ENCODE measurements at places on chromosomes 4 and X.

- DNase-seq = no peak
Observed at GRCh38 chr4:82842593-82842992, 44.0 kb upstream of the SCD5 start.

DNA sequence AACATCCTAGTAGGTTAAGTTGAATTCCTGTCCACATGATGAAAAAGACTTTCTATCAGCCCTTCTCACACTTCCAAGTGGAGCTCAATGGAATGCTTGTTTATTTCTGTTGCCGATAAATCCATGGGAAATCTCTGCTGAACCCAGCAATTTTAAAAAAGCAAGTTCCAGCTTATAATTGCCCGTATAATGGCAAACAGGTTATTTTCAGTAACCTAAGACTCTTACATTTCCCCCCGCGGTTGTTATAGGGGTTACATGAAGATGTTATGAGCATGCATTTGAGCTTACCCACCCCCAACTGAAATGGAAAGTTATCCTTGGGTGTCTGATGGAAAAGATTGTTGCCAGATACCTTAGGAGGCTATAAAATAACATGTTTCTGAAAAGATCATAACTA, 136.2 kb downstream of the PALLD start:
- no peak for DNase-seq

- no peak for DNase-seq
Observed at GRCh38 chrX:24574743-24575142, 72.4 kb downstream of the PCYT1B start.

DNA sequence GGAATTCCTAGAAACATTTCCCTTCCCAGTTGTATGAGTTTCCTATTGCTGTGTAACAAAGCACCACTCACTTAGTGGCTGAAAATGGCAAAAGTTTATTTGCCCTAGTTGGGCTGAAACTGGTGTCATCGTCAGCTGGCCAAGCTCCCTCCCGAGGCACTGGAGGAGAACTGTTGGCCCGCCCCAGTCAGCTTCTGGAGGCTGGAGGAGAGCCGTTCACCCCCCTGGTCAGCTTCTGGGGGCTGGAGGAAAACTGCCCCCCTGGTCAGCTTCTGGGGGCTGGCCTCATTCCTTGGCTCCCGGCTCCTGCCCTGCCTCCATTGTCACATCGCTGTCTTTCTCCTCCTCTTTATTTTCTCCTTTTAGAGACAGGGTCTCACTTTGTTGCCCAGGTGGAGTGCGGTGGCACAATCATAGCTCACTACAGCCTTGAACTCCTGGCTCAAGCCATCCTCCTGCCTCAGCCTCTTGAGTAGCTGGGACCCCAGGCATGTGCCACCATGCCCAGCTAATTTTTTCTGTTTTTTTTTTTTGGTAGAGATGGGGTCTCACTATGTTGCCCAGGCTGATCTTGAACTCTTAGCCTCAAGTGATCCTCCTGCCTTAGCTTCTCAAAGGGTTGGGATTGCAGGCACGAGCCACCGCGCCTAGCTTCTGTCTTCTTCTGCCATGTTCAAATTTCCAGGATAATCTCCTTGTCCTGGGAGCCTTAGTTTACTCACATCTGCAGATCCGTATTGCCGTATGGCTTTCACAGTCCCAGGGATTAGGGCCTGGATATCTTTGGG, 3.2 kb downstream of the RGS12 start:
- DNase-seq = no peak

- no peak for DNase-seq
Observed at GRCh38 chrX:63275127-63275526, 76.0 kb downstream of the SPIN4 start.

- DNase-seq = no peak
Observed at GRCh38 chr4:36211084-36211483, 33.2 kb downstream of the ARAP2 start.

DNA sequence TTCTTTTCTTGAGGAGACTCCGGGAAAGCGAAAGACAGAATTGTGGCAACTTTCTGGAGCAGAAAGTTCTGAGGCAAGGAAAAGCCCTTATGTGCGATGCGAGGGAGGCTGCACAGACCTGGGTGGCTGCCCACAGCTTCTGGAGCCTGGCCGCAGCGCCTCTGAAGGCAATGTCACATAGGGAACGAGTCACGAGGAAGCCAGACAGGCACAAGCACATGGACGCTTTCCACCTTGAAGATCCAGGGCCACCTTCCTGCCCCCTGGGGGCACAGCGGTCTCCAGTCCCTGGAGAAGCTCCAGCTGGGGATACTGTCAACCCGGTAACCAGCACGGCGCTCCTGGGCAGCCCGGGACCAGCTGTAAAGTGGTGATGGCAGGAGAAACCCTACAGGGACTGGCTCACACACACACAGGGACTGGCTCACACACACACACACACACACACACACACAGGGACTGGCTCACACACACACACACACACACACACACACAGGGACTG, 69.8 kb downstream of the MTNR1A start:
- DNase-seq = peak; percentile 6

DNA sequence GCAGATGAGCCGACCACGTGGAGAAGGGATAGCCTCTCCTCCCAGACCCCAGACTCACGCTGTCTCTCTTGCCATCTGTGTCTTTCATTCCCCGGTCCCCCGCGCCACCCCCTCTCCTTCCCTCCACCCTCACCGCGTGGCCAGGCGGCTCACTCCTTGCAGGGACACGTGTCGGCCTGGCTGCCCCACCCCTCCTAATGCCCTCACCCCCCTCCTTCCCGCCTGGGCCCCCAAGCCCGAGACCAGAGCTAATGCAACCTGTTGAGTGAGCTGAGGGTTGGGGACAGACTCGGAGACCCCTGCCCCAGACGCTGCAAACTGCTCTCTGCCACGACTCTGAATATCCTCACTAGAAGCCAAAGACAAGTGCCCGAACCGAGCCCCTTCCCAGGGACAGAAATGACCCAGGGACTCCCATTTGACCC, 1.8 kb downstream of the SLC38A5 start:
- DNase-seq = no peak

All from NCI-H1105 (cell line).